ENCODE measurements at places on chromosomes 5 and 9.

- no peak for DNase-seq
Observed at GRCh38 chr5:152811988-152812387, 406.9 kb upstream of the NMUR2 start.

DNA sequence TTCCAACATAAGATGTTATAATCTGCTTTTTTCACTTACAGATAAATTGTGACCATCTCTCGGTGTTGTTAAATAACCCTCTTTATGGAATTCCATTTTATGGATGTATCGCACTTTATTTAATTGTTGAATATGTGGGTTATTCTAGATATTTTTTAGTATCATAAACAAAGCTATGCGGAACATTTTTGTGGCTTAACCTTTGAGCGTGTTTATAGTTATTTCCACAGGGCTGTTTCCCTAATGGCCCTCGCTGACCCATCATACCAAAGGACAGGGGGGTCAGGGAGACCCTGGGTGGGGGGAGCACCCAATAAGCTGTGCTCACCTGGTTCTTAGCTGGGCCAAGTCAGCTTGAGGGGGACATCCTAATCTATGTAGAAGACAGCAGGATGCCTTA lies 65.3 kb downstream of the NDST1 start:
- DNase-seq, result no peak

GRCh38 chr9:95055851-95056551 lies 261.5 kb downstream of the FANCC start:
- no peak for DNase-seq

DNA sequence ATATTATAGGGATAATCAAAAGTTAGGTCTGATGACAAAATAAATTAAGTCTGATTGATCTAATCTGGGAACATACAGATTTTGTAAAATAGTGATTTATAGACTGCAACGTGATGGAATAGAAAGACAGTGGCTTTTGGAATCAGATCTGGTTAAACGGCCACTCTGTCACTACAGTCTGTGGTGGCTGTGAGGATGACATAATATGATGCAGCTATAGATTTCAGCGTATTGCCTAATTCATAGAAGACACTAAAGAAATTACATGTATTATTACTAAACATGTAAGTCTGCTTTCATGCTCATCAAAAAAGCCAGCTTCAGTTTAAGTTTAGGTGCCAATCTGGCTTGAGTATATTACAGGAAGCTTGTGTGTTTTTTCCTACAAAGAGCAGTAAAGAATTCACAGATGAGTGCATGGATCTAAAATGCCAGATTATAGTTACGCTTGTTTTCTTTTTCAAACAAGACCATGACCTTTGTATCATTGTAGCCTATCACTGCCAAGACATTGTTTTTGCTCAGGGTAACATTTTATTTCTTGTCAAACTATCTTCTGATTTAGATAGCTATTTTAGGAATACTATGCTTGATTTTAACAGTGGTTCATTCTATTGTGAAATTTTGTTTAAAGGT lies 25.7 kb downstream of the CPEB4 start:
- DNase-seq, result no peak

GRCh38 chr5:57332361-57332760 lies 150.2 kb downstream of the ACTBL2 start:
- DNase-seq, result no peak

- no peak for DNase-seq
Observed at GRCh38 chr9:130043654-130044623, 950 bp upstream of the FNBP1 start.

DNA sequence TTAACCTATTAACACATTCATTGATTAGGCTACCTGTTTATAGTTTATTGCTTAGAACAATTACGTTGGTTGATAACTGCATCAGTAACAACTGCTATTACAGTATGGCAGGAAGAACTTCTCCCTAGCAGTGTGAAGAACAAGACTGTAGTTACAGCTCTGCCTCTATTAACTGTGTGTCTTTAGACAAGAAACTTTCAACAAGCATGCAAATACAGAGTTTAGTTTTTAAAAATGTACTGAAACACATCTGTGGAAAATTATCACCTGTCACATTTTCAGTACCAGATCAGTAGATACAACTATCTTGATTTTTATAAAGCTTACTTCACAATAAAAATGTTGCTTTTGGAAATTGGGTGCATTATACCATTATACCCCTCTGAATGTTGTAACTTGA lies 22.2 kb downstream of the ELL2 start:
- DNase-seq, result no peak

DNA sequence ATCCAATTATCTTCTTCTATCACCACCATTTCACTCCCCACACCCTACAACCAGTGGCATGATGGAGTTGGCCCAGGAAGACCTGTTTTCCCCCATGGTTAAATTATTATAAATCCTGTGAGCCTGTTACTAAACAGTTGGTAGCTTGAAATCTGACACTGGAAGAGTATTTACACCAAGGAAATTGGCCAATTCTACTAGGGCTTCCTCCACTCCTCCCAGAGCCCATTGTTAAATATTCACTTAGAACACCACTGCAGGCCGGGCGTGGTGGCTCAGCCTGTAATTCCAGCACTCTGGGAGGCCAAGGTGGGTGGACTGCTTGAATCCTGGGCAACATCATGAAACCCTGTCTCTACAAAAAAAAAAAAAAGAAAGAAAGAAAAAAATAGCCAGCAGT lies 32.4 kb upstream of the CKS2 start:
- no peak for DNase-seq

DNA sequence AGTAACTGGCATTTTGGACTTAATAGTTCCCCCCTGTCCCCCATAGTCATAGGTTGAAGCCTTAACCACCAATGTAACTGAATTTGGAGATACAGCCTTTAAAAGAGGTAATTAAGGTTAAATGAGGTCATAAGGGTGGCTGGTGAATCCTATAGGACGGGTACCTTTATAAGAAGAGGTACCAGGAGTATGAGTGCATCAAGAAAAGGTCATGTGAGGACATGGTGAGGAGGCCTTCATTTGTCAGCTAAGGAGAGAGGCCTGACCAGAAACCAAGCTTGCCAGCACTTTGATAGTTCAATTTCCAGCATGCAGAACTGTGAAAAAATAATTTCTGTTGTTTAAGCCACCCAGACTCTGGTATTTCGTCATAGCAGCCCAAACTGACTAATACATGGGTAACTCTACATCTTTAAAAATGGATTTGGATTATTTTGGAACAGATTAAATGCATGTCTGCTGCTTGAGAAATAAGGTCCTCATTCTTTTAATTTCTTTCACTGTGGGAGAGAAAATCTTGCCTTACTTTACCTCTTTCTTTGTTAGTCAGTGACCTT lies 9.7 kb downstream of the RASA1 start:
- DNase-seq, result no peak

DNA sequence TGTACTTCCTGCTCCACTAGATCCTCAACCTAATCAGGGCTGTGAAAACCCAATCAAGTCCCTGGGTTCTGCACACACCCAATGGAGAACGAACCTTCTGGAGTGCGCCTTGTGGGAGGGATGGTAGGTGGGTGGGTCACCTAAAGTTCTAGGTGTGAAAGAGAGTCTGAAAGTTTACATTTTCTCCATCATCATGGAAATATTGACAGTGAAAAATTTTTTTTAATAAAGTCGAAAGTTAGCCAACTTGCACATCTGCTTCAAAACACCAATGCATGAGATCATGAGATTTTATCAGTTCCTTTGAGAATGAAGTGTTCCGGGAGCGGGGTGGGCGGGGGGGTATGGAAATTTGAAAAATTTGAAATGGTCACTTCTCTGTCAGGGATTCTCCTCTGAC lies 21.7 kb downstream of the TAF11L14 start:
- no peak for DNase-seq

GRCh38 chr5:143920772-143921171 lies 108.8 kb downstream of the HMHB1 start:
- no peak for DNase-seq

DNA sequence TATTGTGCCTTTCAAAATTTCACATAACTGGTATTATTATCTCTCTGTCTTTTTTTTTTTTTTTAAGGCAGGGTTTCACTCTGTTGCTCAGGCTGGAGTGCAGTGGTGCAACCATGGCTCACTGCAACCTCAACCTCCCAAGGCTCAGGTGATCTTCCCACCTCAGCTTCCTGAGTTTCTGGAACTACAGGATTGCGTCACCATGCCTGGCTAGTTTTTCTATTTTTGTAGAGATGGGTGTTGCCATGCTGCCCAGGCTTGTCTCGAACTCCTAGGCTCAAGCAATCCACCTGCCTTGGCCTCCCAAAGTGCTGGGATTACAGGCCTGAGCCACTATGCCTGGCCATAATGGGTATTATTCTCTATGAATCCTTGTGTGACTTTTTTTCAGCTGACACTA lies 402.3 kb upstream of the SMARCA2 start:
- DNase-seq, result no peak

DNA sequence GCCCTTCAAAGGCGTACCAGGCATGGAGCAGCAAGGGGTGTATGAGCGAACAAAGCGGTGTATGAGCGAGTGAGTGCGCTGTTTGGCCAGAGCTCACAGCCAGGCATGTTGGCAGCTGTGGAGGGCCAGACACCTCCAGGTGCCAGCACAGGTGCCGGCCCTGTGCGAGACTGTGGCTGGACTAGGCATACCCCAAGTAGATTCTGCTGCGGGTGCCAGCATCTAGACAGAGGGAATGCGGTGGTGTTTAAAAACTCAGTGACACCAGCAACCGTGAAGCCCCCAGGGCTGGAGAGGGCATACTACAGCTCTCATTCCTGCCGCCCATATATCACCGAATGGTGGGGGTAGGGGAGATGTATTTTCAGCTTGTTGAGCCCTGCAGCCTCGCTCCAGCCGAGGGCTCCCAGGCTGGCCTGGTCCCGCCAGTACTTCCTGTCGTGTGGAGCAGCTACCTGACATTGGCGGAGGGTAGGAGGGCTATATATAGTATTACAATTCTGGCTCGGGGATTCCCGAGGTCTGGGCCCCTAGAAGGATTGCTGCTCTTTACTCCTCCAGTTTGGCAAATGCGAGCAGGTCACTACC lies 1829.6 kb upstream of the NUDT12 start:
- no peak for DNase-seq

- DNase-seq, result no peak
Observed at GRCh38 chr9:78510035-78510434, 213.1 kb downstream of the PSAT1 start.

- DNase-seq, result no peak
Observed at GRCh38 chr9:114317665-114318357, 5.1 kb upstream of the ORM1 start.

- DNase-seq, result peak; percentile 68
Observed at GRCh38 chr9:93450945-93451815, at the start of gene FAM120A. TSS of gene FAM120A (plus strand) at chr9:93451685. CDS start at chr9:93451916, 231 bp downstream.

DNA sequence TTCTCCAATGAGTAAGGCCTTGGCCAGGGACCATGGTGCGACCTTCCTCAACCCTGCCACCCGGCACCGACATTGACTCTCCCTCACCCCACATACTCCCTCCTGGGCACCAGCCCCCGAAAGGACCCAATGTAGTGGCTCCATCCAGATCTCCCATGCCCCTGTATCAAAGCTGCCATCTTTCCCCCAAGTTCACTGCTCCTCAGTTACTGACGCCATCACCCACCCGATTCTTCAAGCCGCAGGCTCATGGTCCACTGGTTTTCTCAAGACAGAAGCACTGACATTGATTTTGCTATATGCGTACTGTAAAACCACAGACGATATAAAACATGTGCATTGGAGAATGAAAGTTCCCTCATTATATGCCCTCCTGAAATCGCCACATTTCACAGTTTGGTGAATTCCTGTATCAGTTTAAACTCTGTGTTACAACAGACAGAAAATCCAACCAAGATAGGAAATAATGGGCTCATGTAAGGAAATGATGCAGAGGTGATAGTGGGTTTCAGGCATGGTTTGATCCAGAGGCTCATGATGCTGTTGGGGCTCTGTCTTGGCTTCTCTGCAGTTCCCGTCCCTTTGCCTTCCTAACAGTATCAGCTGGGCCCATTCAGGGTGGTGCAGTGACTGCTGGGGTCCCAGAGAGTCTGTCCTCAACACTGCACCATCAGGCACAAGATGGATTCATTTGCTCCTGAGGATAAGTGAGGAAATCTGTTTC lies 207.3 kb upstream of the IER5L start:
- DNase-seq, result no peak

GRCh38 chr9:113912816-113913215 lies 36.7 kb downstream of the ZNF618 start:
- no peak for DNase-seq

DNA sequence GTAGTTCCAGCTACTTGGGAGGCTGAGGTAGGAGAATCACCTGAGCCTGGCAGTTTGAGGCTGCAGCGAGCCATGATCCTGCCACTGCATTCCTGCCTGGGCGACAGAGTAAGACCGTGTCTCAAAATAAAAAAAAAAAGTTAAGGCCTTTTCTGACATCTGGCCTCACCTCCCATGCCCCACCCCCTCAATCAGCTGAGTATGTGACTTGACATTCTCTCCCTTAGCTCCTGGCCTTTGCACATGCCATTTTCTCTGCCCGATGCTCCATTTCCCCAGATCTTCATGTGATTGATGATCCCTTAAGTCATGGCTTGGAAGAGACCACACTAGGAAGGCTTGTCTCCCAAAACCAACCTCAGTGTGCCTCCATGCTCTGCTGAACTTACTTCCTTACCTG lies 17.7 kb upstream of the TCOF1 start:
- DNase-seq, result no peak

Measured in activated B cell treated with CpG ODN at 0.5 μM for 24 hours (primary cell).